Stimulated activated CD4-positive, alpha-beta T cell treated with anti-CD3 and anti-CD28 coated beads, TNF-alpha, amount 100 ng/mL, for 1 hour (primary cell): ENCODE measurements at places on chromosomes 7 and 10.

- no peak for DNase-seq
These were observed 52.1 kb downstream of the INSIG1 start for GRCh38 chr7:155349601-155350331.

DNA sequence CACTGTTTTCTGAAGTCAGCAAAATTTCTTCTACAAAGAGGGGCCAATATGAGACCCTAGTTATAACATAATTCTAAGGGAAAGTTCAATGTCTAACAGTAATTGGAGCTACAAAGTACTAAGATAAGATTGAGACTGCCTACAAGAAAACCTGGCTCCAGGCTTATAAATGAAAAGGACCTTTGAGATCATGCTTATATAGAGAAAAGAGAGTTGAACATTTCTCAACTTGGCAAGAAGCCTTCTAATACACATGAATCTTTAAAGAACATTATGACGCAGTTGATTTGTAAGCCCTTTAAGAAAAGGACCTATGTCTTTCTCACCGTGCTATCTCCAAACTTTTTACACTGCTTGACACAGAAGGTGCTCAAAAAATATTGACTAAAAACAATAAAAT, 87.9 kb downstream of the TPK1 start:
- DNase-seq, result no peak

- DNase-seq, result no peak
These were observed 50.8 kb downstream of the FAM53B start for GRCh38 chr10:124693396-124693795.

DNA sequence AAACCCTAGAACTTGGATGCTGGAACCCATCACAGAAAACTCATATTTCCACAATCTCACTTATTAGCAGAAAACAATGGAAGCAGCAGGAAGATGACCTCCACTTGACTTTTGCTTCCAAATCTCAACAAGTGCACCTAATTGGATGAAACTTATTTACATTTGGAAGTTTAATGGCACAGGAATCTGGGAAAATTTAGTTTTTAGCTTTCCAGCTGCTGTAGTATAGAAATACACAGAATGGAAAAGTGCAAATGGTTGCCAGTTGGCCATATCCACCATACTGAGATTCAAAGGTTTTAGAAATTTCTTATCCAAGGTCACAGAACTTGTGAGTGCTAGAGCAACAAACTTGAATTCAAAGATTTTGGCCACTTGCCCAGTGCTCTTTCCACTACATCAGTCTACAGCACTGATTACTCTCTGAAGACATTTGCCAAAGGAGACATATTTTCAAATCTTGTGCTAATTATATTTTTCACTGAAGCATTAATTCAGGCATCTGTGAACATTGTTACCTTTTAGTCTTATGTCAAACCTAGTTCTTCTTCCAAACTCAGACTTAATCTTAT, 9.3 kb upstream of the AHR start:
- no peak for DNase-seq

GRCh38 chr7:118575393-118575948, 351.0 kb downstream of the ANKRD7 start:
- DNase-seq, result no peak

DNA sequence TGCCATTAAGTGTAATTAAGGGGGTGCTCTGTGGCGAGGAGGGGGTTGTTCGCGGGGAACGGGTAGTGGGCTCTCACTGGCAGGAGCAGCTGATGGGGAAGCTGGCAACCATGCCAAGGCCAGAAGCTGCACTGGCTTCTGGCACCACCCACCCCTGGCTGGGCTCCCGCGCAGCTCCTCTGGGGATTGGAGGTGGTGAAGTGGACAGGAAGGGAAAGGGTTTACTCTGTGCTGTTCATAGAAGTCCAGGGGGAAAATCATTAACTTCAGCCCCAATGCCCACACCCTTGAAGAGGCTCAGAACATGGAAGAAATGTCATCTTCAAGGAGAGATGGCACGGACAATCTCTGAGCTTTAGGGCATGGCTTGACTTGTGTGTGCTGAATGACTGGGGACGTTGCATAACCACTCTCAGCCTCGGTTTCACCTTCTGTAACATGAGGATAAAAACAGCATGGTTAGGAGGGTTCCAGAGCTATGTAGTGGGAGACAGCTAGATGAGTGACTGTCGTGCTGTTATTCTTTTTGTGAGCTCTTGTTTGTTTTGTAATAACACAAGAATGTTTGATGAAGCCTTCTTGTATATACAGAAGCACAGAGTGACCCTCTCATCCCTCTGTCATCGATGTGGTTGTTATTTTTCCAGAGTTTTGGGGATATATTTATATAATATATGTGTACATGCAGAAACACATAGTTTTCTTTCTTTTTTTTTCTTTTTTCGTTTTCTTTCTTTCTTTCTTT, 29.9 kb downstream of the KAZALD1 start:
- DNase-seq, result no peak

- no peak for DNase-seq
These were observed 88.0 kb upstream of the PRSS58 start for GRCh38 chr7:142345811-142346210.

- DNase-seq, result no peak
These were observed 109.3 kb downstream of the ETV1 start for GRCh38 chr7:13879994-13880686.

GRCh38 chr10:105759669-105760068, 1118.6 kb downstream of the SORCS3 start:
- DNase-seq, result no peak

DNA sequence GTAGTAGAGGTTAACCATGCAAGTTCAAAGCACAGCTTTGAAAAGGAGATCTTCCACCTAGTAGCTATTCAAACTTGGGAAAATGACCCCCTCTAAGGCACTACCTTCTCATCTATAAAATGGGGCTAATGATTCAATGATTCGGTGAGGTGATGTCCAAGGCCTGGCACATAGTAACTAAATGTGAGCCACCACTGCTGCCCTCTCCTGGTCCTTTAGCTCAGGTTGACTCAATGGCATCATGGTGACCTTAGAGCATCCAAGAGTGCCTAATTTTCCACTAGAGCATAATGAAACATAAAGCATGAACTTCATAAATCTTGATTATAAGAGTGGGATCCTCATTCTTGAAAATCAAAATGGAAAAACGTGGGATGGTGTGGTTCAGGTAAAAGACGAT, 16.3 kb upstream of the PLCE1 start:
- DNase-seq, result no peak

DNA sequence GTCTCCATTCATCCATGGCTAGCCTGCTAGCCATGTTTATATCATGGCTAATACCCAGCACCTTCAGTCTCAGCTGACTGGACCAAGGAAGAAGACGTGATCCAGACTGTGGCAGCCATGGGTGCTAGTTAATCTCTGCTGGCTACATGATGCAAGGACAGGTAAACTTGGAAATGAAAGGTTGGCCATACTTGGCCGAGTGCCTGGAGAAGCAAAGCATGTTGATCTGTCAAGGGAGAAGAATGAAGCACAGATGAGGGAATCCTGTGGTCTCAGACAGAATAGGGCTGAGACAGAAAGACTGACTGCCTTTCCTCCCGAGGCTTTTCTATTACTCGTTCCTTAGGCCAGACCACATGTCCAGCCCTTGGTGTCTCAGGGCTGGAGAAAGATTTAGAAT, 41.1 kb downstream of the CPVL start:
- no peak for DNase-seq

GRCh38 chr7:48041653-48041970, 6.3 kb downstream of the C7orf57 start:
- DNase-seq, result no peak

DNA sequence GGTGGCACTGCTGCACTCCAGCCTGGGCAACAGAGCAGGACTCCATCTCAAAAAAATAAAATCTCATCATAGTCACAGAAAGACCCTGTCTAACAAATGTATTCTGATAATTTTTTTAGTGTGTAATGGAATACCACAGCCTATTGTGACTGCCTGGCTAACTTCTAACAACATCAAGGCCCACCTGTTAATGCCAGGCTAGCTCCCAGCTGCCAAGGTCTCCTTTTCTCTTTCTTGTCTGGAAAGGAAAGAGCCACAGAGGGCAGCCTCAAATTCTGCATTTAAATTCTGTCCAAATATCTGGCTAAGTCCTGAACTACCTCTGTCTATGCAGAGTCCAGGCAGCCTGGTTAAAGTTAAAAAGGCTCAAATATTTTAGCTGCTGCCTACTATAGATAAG, 700.9 kb downstream of the MAGI2 start:
- DNase-seq, result no peak

DNA sequence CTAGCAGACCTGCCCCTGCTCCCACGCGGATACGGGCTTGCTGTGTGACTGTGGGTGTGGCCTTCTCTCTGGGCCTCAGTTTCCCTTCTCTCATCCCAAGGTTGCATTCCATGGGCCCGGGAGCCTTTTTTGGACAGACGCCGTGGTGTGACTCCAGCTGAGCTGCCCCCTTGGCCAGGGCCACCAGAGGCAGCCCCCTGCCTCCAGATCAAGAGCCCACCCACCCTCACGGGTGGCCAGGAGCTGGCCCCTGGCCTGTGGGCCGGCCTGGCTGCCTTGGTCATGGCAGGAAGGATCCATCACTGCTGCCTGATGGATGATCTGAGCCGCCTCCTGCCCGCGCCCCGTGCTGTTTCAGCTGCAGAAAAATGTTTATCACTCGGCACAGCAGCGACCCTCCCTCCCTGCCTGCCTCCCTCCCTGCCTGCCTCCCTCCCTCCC, 27.8 kb upstream of the ELFN1 start:
- DNase-seq, result no peak

GRCh38 chr10:131814567-131815265, 86.1 kb upstream of the PPP2R2D start:
- no peak for DNase-seq

- DNase-seq, result no peak
These were observed 6.9 kb downstream of the KPNA7 start for GRCh38 chr7:99201027-99201426.

DNA sequence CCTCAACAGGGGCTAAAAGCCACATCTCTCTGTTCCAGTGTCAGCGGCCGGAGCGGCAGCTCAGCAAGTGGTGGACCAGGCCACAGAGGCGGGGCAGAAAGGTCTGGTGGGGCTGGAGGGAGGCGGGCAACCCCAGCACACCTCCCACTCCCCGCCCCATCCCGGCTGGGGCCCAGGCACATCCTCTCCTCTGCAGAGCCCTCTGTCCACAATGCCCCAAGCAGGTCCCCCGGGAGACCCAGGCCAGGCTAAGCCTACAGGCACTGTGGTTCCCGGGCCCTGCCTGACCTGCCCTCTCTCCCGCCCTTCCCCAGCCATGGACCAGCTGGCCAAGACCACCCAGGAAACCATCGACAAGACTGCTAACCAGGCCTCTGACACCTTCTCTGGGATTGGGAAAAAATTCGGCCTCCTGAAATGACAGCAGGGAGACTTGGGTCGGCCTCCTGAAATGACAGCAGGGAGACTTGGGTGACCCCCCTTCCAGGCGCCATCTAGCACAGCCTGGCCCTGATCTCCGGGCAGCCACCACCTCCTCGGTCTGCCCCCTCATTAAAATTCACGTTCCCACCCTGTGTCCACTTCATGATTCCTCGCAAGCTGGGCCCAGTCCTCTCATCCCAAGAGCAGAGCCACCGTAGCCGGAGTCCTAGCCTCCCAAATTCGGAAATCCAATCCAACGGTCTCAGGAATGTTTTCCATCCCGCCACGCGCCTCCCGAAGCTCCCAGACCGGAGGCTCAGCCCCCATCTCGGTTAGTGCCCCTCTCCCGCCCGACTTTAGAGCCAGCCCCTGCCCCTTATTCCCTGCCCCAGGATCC, 2.1 kb downstream of the ADIRF start:
- no peak for DNase-seq

DNA sequence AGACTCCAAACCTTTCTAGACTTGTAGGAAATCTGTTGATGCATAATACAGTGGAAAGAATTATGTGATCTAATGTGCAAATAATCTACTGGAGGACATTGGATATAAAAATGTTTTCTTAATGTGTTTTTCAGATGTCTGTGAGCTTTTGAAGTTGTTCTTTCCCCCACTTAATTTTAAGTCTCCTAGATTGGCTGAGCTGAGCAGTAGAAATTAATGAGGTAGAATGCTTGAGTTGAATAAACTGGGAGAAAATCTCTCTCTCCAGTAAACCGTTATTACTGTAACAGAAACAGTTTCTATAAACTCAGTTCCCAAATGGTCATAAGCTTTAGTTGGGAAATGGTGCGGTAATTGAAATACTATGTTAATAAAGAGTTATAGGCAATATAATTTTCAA, 15.7 kb downstream of the CSGALNACT2 start:
- DNase-seq, result no peak

DNA sequence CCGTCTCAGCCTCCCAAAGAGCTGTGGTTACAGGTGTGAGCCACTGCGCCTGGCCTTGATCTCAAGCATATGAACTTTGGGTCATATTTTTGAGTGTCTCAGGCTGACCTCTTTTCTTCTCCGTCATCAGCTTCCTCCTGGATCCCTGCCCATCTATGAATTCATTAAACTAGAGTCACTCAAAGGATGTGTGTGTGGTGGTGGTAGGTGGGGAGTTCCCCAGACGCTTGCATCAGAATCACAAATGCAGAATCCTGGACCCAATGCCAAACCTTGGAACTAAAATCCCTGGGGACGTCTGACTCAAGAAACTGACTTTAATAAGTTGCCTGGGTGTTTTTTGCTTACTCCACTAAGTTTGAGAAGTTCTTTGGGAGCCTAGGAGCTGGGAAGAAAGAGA, 6.7 kb upstream of the CREB5 start:
- DNase-seq, result no peak
